ENCODE measurements at places on chromosomes 12 and 14.

DNA sequence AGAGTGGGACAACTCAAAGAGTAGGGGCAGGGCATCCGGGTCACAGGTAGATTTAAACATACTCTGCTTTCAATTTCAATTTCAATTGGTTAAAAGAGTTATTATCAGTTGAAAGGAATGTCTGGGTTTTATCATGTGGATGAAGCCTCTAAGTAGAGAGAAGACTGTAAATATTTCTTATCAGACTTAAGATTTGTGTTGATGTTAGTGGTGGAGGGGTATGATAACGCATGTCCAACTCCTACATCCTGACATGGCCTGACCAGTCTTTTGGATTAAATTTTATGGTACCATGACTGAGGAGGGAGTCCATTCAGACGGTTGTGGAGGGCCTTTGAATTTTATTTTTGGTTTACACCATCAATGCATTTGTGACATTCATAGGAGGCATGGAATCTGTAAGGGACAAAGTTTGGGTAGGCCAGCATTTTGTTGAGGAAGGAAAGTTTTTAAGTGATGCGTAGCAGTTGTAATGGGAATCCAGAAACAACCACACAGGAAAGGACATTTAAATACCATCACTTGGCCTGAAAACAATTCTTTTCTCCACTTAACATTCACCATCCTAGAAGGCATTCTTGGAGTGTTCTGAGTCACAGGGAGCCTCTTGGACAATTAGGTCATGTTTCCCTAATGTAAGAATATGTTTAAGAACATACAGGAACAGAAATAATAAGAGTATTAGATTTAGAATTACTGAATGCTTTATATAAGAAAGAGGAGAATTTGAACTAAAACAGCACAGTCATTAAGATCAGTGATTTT is 371.9 kb downstream of the ATP23 start:
- no peak for DNase-seq

- DNase-seq: no peak
Measured at GRCh38 chr14:36214476-36215216, 38.1 kb upstream of the PTCSC3 start.

- DNase-seq: no peak
Measured at GRCh38 chr14:22185191-22185590, 403.8 kb downstream of the DAD1 start.

GRCh38 chr12:117234441-117234840 is 44.2 kb upstream of the FBXO21 start:
- DNase-seq: no peak

GRCh38 chr14:20690848-20691640 is 2.5 kb downstream of the ANG start:
- peak; percentile 76 for DNase-seq

GRCh38 chr12:123113026-123113425 is 37.9 kb downstream of the PITPNM2 start:
- no peak for DNase-seq

- DNase-seq: no peak
Measured at GRCh38 chr12:93550748-93551611, 21.5 kb upstream of the SOCS2 start.

DNA sequence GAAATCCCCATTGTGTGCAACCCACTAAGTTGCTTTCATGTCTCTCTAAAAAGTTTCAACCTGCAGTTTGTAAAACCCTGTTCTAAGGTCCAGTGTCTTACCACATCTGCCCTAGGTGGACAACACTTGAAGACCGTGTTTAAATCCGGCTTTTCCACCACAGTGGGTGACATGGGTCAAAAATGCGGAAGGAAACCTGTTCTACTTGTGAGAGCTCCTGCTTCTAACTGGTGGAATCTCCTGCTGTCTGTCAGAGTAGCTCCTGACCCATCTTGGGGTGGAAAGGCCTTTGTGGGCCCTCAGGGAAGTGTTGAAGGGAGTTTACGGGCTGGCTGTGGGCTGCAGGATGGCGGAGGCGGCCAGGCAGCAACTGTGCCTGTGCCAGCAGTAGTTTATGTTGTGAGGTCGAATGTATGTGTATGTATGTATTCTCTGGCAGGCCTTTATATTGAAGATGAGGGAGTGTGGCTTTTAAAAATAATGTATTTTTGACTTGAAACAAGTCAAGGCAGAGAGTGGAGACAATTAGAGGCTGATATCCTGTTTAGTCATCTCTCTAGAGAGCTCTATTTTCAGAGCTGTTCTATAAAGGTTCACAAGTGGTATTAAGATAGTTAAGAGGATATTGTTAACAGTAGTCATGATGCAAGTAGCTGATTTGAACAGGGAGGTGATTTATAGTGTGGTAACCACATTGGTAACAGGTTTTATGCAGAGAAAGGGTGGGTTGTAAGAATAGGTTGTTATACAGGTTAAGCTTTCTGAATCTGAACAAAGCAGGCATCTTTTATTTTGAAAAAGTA is 67.0 kb downstream of the PRKCH start:
- DNase-seq: peak; percentile 83

- DNase-seq: peak; percentile 43
Measured at GRCh38 chr14:104827177-104828055, 26.5 kb downstream of the ZBTB42 start.

DNA sequence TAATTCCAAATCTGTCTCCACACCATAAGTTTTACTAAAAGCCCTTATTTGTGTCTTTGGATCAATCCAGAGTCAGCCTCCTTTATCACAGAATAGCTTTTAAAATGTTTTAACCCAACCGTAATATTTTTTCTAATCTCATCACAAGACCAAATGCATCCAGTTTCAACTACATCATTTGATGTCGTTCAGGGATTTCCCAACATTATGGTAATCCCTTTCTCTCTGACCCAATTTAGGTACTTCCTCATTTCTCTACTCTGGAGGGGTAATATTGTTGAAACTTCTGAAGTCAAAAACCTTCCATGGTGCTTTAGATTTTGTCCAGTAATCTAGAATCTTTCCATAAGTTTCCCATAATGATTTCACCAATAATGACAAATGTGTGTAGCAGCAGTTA is 596.8 kb downstream of the SOX5 start:
- DNase-seq: no peak

- peak; percentile 0 for DNase-seq
Measured at GRCh38 chr14:78788467-78789360, 618.5 kb downstream of the NRXN3 start.

Measured in activated CD4-positive, alpha-beta T cell treated with anti-CD3 and anti-CD28 coated beads, Interleukin-2, amount 50 U/mL, for 16 hours (primary cell).